ENCODE measurements at places on chromosomes 12 and 14.

DNA sequence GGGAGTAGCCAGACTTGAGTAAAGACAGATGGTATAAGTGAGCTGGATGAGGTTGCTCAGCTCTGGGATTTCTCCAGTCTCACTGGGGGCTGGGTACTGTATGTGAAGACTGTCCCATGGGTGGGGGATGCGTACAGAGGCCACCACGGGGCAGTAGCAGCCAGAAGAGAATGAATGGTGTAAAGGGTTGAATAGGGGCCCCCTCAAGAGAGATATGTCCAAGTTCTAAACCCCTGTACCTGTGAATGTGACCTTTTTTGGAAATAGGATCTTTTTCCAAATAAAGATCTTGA, 21.8 kb upstream of the BCDIN3D start:
- no peak for DNase-seq

GRCh38 chr12:77553976-77554619, 276.6 kb upstream of the NAV3 start:
- DNase-seq, result no peak

GRCh38 chr14:51202914-51203665, 37.0 kb upstream of the TMX1 start:
- no peak for DNase-seq

- DNase-seq, result no peak
Observed at GRCh38 chr14:97025722-97026121, 228.5 kb downstream of the VRK1 start.

- DNase-seq, result no peak
Observed at GRCh38 chr12:114167431-114167830, 201.3 kb upstream of the RBM19 start.

- no peak for DNase-seq
Observed at GRCh38 chr12:52007158-52007921, 594 bp downstream of the TAMALIN start.

Measured in NCI-H2081 (cell line).